ENCODE measurements at places on chromosomes 13 and 19.
A peak's percentile ranks its signal among the peaks of the same experiment; 100 is the strongest.

- no peak for DNase-seq
Measured at GRCh38 chr13:50678464-50679162, 164.9 kb downstream of the DLEU7 start.

- no peak for DNase-seq
Measured at GRCh38 chr13:50644081-50644871, 199.2 kb downstream of the DLEU7 start.

DNA sequence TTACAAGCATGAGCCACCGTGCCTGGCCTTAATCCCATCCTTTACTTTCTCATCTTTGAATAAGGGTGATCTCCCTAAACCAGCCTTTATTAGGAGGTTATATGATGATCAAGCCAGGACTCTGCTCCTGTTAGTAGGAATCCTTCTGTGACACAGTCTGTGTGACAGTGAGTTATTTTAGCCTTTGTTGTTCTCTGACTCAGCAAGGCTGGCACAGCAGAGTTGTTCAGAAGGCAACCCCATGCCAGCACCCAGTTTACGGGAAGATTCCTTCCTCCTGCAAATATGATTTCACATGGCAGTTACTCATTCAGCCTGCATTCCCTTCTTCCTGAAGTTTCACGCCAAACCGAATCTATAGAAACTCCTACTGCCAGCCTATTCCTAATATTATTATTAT lies 10.5 kb upstream of the MIER2 start:
- DNase-seq = no peak

DNA sequence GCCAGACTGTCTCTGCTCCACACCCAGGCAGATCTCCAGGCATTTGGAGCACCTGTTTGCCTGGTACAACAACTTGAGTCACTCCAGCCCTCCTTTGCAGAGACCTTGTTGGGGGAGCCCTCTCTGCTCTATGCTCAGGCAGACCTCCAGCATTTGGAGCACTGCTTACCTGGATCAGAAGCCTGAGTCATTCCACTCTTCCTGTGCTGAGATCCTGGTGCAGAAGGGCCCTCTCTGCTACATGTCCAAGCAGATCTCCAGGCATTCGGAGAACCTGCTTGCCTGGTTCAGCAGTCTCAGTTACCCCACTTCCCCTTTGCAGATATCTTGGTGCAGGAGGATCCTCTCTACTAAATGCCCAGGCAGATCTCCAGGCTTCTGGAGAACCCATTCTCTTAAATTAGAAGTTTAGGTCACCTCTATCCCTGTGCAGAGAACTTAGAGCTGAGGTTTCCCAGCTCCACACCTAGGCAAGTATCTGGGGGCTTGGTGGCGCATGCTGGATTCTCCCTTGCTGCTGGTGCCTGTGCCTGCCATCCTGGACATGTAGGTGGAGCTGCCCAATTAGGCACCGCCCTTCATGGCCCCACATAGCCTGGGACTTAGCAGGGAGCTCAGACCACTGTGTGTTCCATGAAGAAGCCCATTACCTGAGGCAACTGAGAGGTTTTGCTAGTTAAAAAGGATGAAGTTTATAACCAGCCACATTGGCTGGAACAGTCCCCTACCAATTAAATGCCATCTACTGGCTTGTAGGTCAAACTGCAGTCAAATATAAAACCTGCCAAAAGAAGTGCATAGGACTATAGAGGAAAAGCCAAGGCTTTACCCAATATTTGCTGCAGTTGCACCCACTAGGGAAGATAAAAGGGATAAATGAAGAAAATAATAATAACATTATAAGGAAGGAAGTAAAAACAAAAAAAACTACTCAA lies 97.6 kb upstream of the SLITRK6 start:
- peak; percentile 7 for DNase-seq

- DNase-seq = no peak
Measured at GRCh38 chr13:60028021-60028420, 135.7 kb downstream of the DIAPH3 start.

DNA sequence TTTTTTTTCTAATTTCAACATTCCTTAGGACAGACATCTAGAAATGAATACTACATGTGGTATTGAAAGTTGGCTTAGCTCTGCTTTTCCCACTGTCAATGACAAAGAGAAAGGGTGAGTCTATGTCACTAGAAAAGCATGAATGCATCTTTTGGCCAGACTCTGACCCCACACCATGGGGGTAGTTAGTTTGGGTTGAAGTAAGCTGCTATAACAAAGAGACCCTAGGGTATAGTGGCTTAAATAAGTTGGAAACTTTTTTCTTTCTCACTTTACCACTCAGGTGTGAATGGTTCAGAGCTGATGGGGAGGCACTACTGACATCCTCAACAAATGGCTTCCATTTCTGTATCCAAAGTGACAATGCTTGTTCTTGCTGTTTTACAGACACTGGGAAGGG lies 161.5 kb downstream of the DLEU7 start:
- no peak for DNase-seq

DNA sequence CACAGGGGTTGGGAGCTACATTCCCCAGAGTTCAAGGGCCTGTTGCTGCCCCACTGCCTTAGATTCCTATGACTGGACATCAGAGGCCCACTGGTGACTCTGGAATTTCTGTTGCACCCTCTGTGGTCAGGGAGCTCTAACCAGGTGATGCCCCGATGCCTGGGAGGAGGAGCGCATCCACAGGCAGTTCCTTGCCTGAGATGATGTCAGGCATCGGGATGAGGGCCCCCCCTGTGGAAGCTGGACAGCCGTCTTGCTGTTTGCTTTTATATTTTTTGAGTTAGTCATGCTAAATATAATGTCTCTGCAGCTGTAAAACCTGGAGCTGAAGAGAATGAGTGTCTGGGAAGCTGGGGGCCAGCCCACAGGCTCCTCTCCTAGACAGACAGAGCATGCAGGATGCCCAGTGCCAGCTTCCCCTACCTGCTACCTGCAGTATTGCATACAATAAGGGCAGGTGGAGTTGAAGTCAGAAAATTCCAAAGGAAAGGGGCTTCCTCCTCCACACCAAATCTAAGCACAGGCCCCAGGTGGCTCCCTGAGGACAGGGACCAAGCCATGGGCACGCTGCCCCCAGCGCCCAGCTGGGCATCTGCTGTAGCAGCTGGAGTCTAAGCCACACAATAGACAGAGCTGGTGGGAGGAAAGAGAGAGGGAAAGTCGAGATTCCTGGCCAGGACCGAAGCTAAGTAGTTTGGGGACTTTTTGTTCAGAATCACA lies 16.2 kb downstream of the COL4A2 start:
- no peak for DNase-seq

GRCh38 chr19:51020988-51021651 lies 1.6 kb upstream of the KLK10 start:
- peak; percentile 76 for DNase-seq

DNA sequence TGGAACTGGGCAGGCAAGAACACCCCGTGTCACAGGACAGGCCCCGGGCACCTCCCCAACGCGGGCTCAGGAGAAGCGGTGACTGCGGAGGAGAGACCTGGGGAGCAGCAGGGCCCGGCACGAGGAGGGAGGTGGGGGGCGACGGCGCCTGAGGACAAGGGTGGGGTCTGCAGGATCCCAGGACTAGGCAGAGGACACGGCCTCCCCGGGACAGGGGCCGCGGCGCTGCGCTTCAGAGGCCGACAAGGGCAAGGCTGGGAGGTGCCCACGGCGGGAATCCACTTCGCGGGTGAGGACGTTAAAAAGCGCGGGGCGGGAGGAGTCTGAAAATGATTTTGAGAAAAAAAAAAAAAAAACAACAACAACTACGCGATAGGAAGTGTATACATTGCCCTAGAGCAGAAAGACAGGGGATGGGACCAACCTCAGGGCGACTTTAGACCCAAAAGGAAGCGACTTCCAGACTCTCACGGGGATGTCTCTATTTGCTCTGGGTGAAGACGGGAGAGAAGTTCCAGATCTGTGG lies 44.9 kb downstream of the ZNF611 start:
- no peak for DNase-seq

GRCh38 chr19:2357279-2358206 lies 2.5 kb upstream of the TMPRSS9 start:
- DNase-seq = no peak

- DNase-seq = no peak
Measured at GRCh38 chr19:50897191-50897607, 14.0 kb downstream of the KLK4 start.

GRCh38 chr13:40215311-40215710 lies 451.1 kb downstream of the FOXO1 start:
- DNase-seq = no peak

DNA sequence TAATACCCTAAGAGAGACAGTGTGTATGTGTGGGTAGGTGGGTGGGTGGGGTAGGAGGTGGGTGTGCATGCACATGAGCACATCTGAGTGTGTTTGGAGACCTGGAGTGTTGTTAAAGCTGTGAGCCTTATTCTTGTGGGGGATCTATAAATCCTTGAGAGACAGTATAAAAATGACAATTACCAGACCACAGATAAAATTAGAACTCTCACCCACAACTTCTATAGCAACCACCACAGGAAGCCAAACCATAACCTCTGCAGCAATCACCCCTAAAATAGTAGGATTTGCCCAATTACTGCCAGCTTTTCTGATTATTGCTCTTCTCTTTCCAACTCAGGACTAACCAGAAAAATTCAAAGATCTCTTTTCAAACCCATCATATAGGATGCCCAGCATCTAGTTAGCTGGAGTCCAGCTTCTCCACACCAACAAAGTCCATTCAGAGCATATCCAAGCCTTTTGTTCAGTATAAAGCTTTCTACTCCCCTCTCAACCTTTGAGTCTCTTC lies 93.4 kb upstream of the SLITRK1 start:
- no peak for DNase-seq

GRCh38 chr13:72983085-72983768 lies 75.6 kb upstream of the KLF5 start:
- DNase-seq = no peak

DNA sequence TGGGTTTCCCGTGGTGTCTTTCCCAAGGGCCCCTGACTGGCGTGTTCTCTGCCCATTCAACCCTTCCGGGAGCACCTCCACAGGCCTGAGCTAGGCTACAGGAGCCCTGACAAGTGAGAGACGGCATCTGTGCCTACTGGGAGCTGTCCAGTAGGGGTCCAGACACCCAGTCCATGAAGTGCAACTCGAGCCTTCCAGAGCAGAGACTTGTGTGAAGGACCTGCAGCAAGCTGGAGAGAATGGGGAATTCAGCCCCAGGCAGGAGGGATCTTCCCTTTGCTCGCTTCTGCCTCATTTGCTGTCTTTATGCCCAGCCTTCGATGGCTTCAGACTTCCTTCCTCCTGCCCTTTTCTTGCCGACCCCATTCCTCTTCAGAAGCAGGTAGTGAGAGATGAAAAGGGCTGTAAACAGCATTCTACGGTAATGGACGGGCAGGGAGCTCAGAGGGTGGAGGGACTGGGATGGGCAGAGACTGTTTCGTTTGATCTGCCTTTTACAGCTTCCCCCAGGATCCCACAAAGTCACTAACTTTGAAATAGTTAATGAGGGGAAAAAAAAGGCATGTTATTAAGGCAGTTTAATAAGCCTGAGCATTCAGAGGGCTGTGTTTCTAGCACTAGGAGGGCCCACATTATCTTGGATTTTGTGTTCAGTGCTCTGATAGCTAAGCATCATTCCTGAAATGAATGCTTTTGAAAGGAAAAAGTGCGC lies 327.6 kb downstream of the FGF9 start:
- DNase-seq = no peak

- peak; percentile 65 for DNase-seq
Measured at GRCh38 chr13:26721251-26722121, 39.1 kb downstream of the GPR12 start.

GRCh38 chr13:76759877-76760276 lies 126.3 kb downstream of the KCTD12 start:
- no peak for DNase-seq

GRCh38 chr13:114039471-114040141 lies 65.7 kb upstream of the C13orf46 start:
- DNase-seq = no peak

DNA sequence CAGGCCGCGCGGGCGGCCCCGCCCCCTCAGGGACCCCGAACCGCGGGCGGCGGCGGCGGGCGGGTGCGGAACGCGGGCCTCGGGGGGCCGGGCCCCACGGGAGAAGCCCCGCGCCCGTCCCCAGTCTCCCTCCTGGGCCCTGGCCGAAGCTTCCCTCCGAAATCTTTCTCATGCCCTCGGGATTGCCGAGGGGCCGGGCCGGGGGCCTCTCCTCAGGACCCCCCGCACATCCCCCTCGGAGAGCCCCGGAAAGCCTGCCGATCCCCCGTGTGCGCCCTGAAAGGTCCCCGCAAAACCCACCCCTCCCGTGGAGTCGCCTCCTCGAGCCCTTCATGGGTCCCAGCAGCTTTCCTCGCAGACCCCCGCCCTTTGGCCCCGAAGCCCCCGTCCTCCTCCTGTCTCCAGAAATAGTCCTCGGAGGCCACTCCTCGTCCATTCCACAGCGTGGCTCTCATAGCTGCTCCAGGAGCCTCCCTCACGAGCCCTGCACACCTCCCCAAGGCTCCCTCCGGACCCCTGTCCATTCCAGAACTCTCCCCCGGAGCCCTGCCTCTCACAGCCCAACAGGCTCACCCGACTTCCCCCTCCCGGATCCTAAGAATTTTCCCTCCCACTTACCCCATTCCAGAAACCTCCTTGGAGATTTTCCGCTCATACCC lies 555 bp downstream of the SAMD4B start:
- DNase-seq = no peak

DNA sequence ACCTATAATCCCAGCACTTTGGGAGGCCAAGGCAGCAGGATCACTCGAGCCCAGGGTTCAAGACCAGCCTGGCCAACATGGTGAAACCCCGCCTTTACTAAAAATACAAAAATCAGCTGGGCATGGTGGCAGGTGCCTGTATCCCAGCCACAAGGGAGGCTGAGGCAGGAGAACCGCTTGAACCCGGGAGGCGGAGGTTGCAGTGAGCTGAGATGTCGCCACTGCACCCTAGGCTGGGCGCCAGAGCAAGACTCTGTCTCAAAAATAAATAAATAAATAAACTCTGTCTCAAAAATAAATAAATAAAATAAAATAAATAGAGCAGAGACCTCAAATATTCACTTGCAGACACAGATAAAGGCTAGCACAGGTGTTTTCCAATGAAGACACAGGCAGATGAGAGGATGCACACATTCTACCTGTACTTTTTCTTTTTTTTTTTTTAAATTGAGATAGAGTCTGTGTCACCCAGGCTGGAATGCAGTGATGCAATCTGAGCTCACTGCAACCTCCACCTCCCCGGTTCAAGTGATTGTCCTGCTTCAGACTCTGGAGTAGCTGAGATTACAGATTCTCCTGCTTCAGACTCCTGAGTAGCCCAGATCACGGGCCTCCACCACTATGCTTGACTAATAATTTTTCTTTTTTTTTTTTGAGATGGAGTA lies 2.7 kb upstream of the RPS16 start:
- no peak for DNase-seq

GRCh38 chr13:112893207-112893569 lies 75.8 kb upstream of the MCF2L start:
- no peak for DNase-seq

DNA sequence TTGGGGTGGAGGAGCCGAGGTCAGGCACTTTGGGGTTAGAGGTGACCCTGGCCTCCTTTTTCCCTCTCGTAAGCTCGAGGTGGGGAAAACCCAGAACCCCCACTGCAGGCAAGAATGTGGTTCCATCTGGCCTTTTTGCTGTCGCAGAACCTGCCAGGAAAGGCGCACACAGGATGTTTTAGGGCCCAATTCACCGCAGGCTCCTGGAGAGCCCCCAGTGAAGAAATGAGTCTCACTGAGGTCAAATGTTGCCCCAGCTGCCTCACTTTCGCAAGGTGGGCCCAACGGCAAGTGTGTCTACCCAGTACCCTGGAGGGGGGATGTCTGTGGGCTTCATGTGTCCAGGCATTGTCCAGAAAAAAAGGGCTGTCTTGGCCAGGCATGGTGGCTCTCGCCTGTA lies 61.8 kb downstream of the PEX11G start:
- no peak for DNase-seq
